SJSA1 (cell line): ENCODE measurements at places on chromosomes 6 and 20. TPM values are rescaled to one million over a fixed set of nuclear protein-coding genes. Genes with fewer than 3 reads are reported as not detected.

The RBPJL gene
- not detected in 2 replicates for total RNA-seq

DNA sequence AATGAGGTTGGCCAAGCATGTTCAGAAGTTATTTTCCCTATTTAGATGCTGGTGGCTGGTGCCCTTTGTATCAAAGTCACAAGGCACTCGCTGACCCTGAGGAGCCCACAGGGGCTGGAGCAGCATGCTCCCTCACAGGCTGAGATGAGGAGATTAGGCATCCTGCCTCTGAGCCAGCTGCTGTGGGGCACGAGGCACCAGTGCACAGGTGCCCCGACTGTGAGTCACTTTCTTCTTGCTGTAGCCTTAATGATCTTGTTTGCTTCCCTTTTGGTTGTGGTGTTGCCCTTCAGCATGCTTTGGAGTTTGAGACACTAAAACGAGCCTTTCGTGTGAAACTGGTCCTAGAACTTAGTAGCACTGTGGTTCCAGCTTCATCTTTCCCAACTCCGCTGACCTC lies 4.3 kb downstream of the PSMG4 start:
- DNase-seq: no peak
- H3K27me3 ChIP-seq: no peaks in the 10 kb centered on the region
- no peak overlapping the region for H3K4me3 ChIP-seq

The NR2E1 gene
- total RNA-seq: 0.03 and 0.81 TPM in 2 replicates

GRCh38 chr20:2631228-2631627 lies 21.2 kb upstream of the NOP56 start:
- no peak overlapping the region for H3K27ac ChIP-seq
- H3K36me3 ChIP-seq: no peaks in the 10 kb centered on the region
- H3K27me3 ChIP-seq: peaks cover 13% of the 10 kb centered on the region; the same call in 1 of the 2 replicates
- DNase-seq: no peak

DNA sequence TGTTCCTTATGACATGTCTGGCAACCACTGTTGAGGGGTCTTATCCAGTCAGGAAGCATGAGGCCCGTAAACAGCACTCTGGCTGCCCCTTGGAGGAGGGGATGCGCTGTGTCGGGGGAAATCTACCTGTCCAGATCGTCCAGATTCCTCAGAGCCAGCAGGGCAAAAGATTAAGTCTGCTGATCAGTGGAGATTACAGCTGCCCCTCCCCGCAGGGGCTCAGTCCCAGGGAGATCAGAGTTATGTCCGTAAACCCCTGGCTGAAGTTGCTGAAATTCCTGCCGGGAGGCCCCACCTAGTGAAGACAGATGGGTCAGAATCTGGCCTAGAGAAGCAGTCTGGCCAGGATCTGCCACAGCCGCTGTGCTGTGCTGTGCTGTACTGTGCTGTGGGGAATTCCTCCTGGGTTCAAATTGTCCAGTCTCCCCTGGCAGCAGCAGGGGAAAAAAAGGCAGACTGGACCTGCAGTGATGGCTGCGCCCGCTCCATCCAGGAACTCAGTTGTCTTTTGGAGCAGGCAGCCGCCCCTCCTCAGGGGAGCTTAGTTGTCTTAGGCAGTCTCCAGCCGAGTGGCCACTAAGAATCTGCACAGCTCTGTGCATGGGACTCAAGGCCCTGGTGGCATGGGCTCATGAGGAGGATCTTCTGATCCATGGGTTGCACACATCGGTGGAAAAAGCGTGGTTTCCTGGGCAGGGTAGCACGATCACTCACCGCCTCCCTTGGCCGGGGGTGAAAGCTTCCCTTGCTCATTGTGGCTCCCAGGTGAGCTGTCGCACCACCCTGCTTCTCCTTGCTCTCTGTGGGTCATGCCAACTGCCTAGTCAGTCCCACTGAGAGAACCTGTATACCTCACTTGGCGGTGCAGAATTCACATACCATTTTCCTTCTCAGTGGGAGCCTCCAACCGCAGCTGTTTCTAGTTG lies 1368.8 kb upstream of the ADGRB3 start:
- H3K4me1 ChIP-seq: no peaks in the 10 kb centered on the region
- no peaks in the 10 kb centered on the region for H3K36me3 ChIP-seq
- no peaks in the 10 kb centered on the region for H3K27me3 ChIP-seq
- H3K4me3 ChIP-seq: no peak overlapping the region

The EPHA7 gene
- not detected in 2 replicates for total RNA-seq

DNA sequence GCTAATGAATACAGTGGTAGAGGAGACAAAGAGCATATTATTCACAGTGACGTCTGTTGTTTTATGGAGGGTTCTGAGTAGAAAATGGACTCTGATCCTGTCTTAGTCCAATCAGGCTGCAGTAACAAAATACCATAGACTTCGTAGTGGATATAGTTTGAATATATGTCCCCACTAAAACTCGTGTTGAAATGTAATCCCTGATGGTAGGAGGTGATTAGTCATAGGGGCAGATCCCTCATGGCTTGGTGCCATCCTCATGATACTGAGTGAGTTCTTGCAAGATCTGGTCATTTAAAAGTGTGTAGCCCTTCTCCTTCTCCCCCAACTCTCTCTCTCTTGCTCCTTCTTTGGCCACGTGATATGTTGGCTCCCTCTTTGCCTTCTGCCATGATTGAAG lies 82.5 kb downstream of the CD83 start:
- H3K4me1 ChIP-seq: no peaks in the 10 kb centered on the region
- H3K27ac ChIP-seq: no peak overlapping the region
- H3K36me3 ChIP-seq: no peaks in the 10 kb centered on the region
- no peaks in the 10 kb centered on the region for H3K27me3 ChIP-seq
- no peak for DNase-seq

DNA sequence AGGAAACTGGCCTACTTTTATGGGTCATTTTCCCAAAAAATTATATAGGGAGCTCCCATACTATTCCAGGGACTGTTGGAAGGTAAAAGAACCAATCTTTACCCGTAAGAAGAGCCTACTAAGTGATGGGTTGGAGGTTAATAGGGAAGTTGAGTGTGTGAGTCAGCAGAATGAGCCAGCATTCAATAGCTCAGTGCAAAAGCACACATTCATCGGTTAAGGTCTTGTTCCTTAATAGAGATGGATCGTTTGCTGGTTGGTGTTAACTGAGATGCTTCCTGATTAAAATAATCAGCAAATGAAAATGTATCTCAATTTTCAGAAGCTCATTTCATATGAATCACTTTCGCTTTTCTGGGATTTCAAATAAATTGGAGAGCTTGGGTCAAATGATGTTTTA lies 115.3 kb upstream of the MRPS10 start:
- DNase-seq: no peak
- no peak overlapping the region for H3K4me3 ChIP-seq
- H3K4me1 ChIP-seq: peaks cover 6% of the 10 kb centered on the region
- H3K27ac ChIP-seq: no peak overlapping the region
- no peaks in the 10 kb centered on the region for H3K27me3 ChIP-seq

GRCh38 chr6:170441316-170441715 lies 111.8 kb downstream of the PSMB1 start:
- H3K4me1 ChIP-seq: peaks cover 24% of the 10 kb centered on the region
- no peak overlapping the region for H3K4me3 ChIP-seq
- no peak for DNase-seq
- H3K27ac ChIP-seq: no peak overlapping the region

The SMIM28 gene
- total RNA-seq: not detected in 2 replicates

GRCh38 chr6:157912326-157912725 lies 69.3 kb upstream of the SYNJ2 start:
- H3K27me3 ChIP-seq: no peaks in the 10 kb centered on the region
- H3K4me1 ChIP-seq: peaks cover 17% of the 10 kb centered on the region
- peaks cover 35% of the 10 kb centered on the region for H3K36me3 ChIP-seq
- peak overlapping the region; percentile 1; the same call in 1 of the 2 replicates for H3K27ac ChIP-seq
- H3K4me3 ChIP-seq: no peak overlapping the region

The ARHGAP18 gene
- 32.0 and 34.5 TPM in 2 replicates for total RNA-seq

- H3K27ac ChIP-seq: no peak overlapping the region
- H3K4me1 ChIP-seq: no peaks in the 10 kb centered on the region
- no peaks in the 10 kb centered on the region for H3K27me3 ChIP-seq
- H3K36me3 ChIP-seq: peaks cover 100% of the 10 kb centered on the region
- no peak overlapping the region for H3K4me3 ChIP-seq
Measured at GRCh38 chr20:25275813-25276532, 28.1 kb downstream of the PYGB start.

- no peaks in the 10 kb centered on the region for H3K27me3 ChIP-seq
- no peak overlapping the region for H3K4me3 ChIP-seq
- H3K4me1 ChIP-seq: peaks cover 34% of the 10 kb centered on the region
- peak; percentile 90 for DNase-seq
- H3K27ac ChIP-seq: peak overlapping the region; percentile 60
Measured at GRCh38 chr6:45454008-45454911, 76.5 kb upstream of the SUPT3H start.

DNA sequence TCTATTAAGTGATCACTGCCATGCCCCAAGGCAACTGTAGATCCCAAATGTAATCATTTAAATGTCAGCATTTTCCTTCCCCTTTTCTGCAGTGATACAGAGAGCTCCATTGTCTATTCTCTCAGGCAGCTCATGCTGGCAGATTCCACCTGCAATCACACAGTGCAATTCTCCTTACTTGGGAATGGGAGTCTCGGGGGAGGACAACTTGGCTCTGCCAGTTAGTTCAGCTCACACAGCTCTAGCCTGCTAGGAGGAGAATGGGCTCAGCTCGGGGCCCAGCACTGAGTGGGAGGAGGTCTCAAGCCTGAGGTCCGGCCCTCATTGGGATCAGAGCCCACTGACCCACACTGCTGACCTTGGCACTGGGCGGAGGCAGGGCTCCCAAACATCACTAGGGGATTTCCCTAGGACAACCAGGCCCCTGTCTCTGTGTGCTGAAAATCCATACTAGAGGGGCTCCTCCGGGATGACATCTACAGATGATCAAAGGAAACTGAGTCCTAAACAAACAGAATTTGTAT lies 109.2 kb upstream of the ASF1A start:
- no peaks in the 10 kb centered on the region for H3K36me3 ChIP-seq
- no peaks in the 10 kb centered on the region for H3K27me3 ChIP-seq
- H3K27ac ChIP-seq: no peak overlapping the region
- peaks cover 20% of the 10 kb centered on the region for H3K4me1 ChIP-seq
- DNase-seq: no peak

- no peak overlapping the region for H3K4me3 ChIP-seq
- DNase-seq: no peak
- H3K27ac ChIP-seq: no peak overlapping the region
- H3K4me1 ChIP-seq: no peaks in the 10 kb centered on the region
- H3K36me3 ChIP-seq: no peaks in the 10 kb centered on the region
Measured at GRCh38 chr6:34056305-34057108, 89.4 kb downstream of the GRM4 start.

- H3K27me3 ChIP-seq: no peaks in the 10 kb centered on the region
- no peaks in the 10 kb centered on the region for H3K36me3 ChIP-seq
- DNase-seq: peak; percentile 55
- peak overlapping the region; percentile 40 for H3K27ac ChIP-seq
Measured at GRCh38 chr6:27188061-27188884, 59.2 kb upstream of the PRSS16 start.

The SYCP2 gene
- total RNA-seq: 1.1 and 2.6 TPM in 2 replicates

The TINAG gene
- total RNA-seq: not detected in 2 replicates

The SMPD2 gene
- 6.0 and 9.9 TPM in 2 replicates for total RNA-seq

The ANKRD6 gene
- total RNA-seq: 1.1 TPM in 1 of 2 replicates, not detected in the other

The LIN28B gene
- total RNA-seq: not detected in 2 replicates

- DNase-seq: no peak
- H3K4me1 ChIP-seq: peaks cover 3% of the 10 kb centered on the region; the same call in 1 of the 2 replicates
- no peaks in the 10 kb centered on the region for H3K27me3 ChIP-seq
- H3K27ac ChIP-seq: no peak overlapping the region
Measured at GRCh38 chr20:51978070-51978501, 175.8 kb upstream of the SALL4 start.

The MUC22 gene
- not detected in 2 replicates for total RNA-seq

DNA sequence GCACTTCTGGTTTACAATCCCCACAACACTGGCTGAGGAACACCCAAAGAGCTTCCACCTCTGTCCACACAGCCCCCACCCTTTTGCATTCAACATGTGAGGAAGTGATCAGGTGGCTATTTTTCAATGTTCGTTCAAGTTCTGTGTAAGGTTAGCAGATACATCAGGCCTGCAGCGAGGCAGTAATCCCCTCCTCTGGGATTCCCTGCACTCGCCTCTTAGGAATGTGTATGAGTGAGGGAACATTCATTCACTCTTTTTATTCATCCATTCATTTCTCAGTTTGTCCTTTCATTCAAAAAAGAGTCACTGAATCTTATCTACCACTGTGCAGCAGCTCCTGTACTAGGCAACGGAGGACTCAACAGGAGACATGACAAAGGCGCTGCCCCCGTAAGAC lies 236.4 kb upstream of the PRDM1 start:
- no peaks in the 10 kb centered on the region for H3K4me1 ChIP-seq
- no peaks in the 10 kb centered on the region for H3K36me3 ChIP-seq
- H3K4me3 ChIP-seq: no peak overlapping the region

- H3K4me1 ChIP-seq: peaks cover 39% of the 10 kb centered on the region
- no peaks in the 10 kb centered on the region for H3K27me3 ChIP-seq
- H3K27ac ChIP-seq: peak overlapping the region; percentile 37
- peaks cover 40% of the 10 kb centered on the region for H3K36me3 ChIP-seq
- no peak for DNase-seq
- H3K4me3 ChIP-seq: no peak overlapping the region
Measured at GRCh38 chr6:36913082-36913481, 27.3 kb downstream of the C6orf89 start.

The ENPP3 gene
- 0.05 and 0.72 TPM in 2 replicates for total RNA-seq

The MRAP2 gene
- not detected in 2 replicates for total RNA-seq

The UBE2C gene
- total RNA-seq: 187 and 249 TPM in 2 replicates

The CYP21A2 gene
- not detected in 2 replicates for total RNA-seq

DNA sequence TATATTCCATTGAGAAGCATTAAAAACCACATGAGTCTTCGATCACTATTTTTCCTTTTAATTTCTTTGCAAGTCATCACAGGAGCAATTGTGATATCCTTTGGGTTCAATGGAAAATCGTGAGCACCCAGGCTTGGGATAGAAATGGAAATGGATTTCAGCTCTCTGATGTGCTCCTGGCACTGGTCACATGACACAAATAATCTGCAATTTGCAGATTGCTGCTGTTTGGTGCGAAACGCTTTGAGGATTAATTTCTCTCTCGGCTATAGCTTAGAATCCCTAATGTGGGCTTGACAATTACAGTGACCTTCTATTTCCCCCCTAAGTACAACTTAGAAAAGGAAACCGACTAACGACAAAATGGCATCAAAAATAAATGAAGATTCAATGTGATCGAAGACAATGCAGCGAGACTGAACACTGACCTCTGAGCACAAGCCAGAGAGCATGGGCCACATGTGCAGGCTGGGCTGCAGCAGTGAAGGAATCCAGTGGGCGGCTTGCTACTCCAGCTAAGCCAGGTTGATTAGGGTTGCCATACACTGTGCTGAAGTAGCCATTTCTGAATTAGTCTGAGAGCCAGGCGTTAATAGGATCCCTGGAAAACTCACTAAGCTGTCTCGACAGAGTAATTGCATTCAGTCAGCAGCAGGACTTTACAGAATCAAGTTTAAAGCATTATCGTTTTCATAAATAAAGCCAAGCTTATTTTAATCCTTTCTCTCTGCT lies 301.8 kb upstream of the AGPAT4 start:
- H3K36me3 ChIP-seq: no peaks in the 10 kb centered on the region
- no peak overlapping the region for H3K4me3 ChIP-seq
- H3K4me1 ChIP-seq: no peaks in the 10 kb centered on the region
- no peak for DNase-seq
- H3K27ac ChIP-seq: no peak overlapping the region

DNA sequence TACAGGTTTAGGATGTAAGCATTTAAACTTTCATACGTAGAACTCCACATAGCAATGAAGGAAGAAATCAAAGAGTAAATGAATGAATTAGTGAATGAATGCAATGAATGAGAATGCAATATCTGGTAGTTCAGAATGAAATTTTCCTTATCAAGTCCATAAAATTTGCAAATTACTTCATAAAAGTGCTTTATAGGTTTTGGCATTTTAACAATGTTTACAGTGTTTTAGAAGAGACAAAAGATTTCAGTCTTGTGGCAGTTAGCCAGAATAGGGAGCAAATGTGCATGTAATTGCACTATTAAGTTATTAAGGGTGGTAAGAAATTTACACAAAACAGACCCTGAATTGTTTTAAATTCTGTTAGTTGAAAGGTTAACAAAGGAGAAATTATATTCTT lies 739.4 kb upstream of the FLRT3 start:
- H3K4me3 ChIP-seq: no peak overlapping the region
- no peaks in the 10 kb centered on the region for H3K27me3 ChIP-seq
- no peak for DNase-seq
- H3K4me1 ChIP-seq: no peaks in the 10 kb centered on the region
- H3K36me3 ChIP-seq: no peaks in the 10 kb centered on the region
